Calu3 (cell line): ENCODE measurements at places on chromosomes 13 and 19. TPM values are rescaled to one million over a fixed set of nuclear protein-coding genes. Genes with fewer than 3 reads are reported as not detected.
A peak's percentile ranks its signal among the peaks of the same experiment; 100 is the strongest.

The PSG6 gene
- total RNA-seq, result not detected in 2 replicates

- no peak for DNase-seq
- no peaks in the 10 kb centered on the region for H3K4me1 ChIP-seq
- H3K36me3 ChIP-seq, result no peaks in the 10 kb centered on the region
- H3K27ac ChIP-seq, result no peak overlapping the region
These were observed 45.0 kb downstream of the CBY2 start for GRCh38 chr13:45747071-45747470.

DNA sequence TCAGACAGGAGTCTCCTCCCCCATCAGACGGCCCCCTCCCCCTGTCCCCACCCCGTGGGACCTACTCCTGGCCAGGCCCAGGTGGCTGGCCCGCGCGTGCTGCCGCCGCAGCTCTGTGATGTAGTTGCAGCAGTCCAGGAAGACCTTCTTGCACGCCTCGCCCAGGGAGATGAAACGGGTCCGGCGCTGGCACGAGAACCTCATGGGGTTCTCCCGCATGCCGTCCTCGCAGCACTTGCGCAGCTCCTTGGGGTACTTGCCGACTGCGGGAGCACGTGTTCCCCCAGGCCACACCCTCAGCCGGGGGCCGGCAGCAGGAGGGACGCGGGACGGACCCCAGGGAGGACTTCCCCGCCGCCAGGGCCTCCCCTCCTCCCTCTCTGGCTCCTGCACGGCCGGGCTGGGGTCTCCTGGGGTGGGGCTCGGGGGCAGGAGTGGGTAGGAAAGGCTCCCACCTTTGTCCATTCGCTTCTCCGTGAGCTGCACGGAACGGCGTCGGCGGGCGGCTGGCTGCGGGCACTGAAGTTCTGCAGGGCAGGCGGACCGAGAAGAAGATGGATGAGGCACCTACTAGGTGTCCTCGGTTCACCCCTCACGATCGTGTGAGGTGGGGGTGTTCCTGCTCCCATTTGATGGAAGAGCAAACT is 13.3 kb downstream of the C3 start:
- DNase-seq, result no peak
- H3K27me3 ChIP-seq, result no peaks in the 10 kb centered on the region
- H3K36me3 ChIP-seq, result peaks cover 23% of the 10 kb centered on the region
- no peak overlapping the region for H3K4me3 ChIP-seq
- H3K4me1 ChIP-seq, result no peaks in the 10 kb centered on the region

GRCh38 chr19:47358936-47359335 is 9.8 kb downstream of the DHX34 start:
- no peaks in the 10 kb centered on the region for H3K4me1 ChIP-seq
- H3K36me3 ChIP-seq, result peaks cover 93% of the 10 kb centered on the region
- H3K27ac ChIP-seq, result no peak overlapping the region
- no peaks in the 10 kb centered on the region for H3K27me3 ChIP-seq
- no peak for DNase-seq

The C2CD4C gene
- total RNA-seq, result 0.12 and 0.15 TPM in 2 replicates

GRCh38 chr13:29758531-29759114 is 91.8 kb downstream of the UBL3 start:
- H3K4me1 ChIP-seq, result peaks cover 8% of the 10 kb centered on the region
- H3K27me3 ChIP-seq, result no peaks in the 10 kb centered on the region
- peak overlapping the region; percentile 43 for H3K27ac ChIP-seq
- DNase-seq, result peak; percentile 34
- peak overlapping the region; percentile 33 for H3K4me3 ChIP-seq
- no peaks in the 10 kb centered on the region for H3K36me3 ChIP-seq

- H3K4me3 ChIP-seq, result no peak overlapping the region
- DNase-seq, result no peak
- H3K36me3 ChIP-seq, result no peaks in the 10 kb centered on the region
- no peaks in the 10 kb centered on the region for H3K27me3 ChIP-seq
- no peak overlapping the region for H3K27ac ChIP-seq
These were observed 1033.6 kb downstream of the SLITRK5 start for GRCh38 chr13:88704600-88705275.

- H3K4me1 ChIP-seq, result peaks cover 18% of the 10 kb centered on the region
- no peak for DNase-seq
- H3K36me3 ChIP-seq, result no peaks in the 10 kb centered on the region
- H3K27ac ChIP-seq, result no peak overlapping the region
These were observed 63.7 kb downstream of the SPATA13 start for GRCh38 chr13:24224232-24224680.

The ZNF562 gene
- 31.8 and 35.2 TPM in 2 replicates for total RNA-seq

GRCh38 chr19:19554074-19555023 is 16.3 kb downstream of the CILP2 start:
- peaks cover 4% of the 10 kb centered on the region for H3K27me3 ChIP-seq
- peaks cover 4% of the 10 kb centered on the region for H3K36me3 ChIP-seq
- no peaks in the 10 kb centered on the region for H3K4me1 ChIP-seq
- H3K27ac ChIP-seq, result no peak overlapping the region

The MYO1F gene
- 1.3 TPM in 1 of 2 replicates, not detected in the other for total RNA-seq

DNA sequence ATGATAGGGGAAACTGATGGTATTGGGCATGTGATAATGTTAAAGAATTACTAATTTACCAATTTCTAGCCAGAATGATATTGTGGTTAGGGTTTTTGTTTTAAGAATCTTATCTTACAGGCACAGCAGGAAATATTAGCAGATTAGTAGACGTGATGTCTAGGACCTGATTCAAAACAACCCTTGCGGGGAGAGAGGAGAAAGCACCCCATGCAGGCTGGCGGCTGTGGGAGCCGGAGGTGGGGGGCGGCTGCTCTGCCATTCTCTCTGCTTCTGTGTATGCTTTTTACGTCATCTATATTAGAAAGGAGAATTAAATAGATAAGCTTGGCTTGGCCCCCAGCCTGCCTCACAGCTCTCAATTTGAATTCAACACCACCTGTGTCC is 41.5 kb downstream of the MLLT1 start:
- no peak for DNase-seq
- no peaks in the 10 kb centered on the region for H3K27me3 ChIP-seq
- peaks cover 31% of the 10 kb centered on the region for H3K4me1 ChIP-seq
- H3K36me3 ChIP-seq, result peaks cover 17% of the 10 kb centered on the region

The ZNF837 gene
- total RNA-seq, result 0.47 and 0.81 TPM in 2 replicates

DNA sequence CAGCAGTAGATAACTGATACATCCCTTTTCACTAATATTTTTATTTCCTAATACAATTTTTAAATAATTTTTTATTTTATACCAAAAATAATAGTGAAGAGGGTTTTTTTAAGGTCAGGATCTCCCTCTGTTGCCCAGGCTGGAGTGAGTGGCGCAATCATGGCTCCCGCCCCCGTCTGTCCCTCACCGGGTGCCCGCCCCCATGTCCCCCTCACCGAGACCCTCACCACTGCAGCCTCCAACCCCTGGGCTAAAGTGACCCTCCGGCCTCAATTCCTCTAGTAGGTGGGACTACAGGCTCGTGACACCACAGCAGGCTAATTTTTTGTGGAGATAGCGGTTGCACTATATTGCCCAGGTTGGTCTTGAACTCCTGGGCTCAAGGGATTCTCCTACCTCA is 17.8 kb upstream of the ZNF846 start:
- H3K4me1 ChIP-seq, result peaks cover 24% of the 10 kb centered on the region
- H3K36me3 ChIP-seq, result peaks cover 26% of the 10 kb centered on the region
- no peaks in the 10 kb centered on the region for H3K27me3 ChIP-seq
- DNase-seq, result no peak
- H3K4me3 ChIP-seq, result peak overlapping the region; percentile 82

GRCh38 chr19:29113838-29114237 is 99.1 kb downstream of the UQCRFS1 start:
- H3K27ac ChIP-seq, result no peak overlapping the region
- no peak for DNase-seq
- H3K4me3 ChIP-seq, result no peak overlapping the region
- H3K4me1 ChIP-seq, result no peaks in the 10 kb centered on the region
- H3K27me3 ChIP-seq, result peaks cover 23% of the 10 kb centered on the region

GRCh38 chr13:66547685-66548084 is 682.5 kb downstream of the PCDH9 start:
- H3K4me3 ChIP-seq, result no peak overlapping the region
- DNase-seq, result no peak
- H3K36me3 ChIP-seq, result no peaks in the 10 kb centered on the region

DNA sequence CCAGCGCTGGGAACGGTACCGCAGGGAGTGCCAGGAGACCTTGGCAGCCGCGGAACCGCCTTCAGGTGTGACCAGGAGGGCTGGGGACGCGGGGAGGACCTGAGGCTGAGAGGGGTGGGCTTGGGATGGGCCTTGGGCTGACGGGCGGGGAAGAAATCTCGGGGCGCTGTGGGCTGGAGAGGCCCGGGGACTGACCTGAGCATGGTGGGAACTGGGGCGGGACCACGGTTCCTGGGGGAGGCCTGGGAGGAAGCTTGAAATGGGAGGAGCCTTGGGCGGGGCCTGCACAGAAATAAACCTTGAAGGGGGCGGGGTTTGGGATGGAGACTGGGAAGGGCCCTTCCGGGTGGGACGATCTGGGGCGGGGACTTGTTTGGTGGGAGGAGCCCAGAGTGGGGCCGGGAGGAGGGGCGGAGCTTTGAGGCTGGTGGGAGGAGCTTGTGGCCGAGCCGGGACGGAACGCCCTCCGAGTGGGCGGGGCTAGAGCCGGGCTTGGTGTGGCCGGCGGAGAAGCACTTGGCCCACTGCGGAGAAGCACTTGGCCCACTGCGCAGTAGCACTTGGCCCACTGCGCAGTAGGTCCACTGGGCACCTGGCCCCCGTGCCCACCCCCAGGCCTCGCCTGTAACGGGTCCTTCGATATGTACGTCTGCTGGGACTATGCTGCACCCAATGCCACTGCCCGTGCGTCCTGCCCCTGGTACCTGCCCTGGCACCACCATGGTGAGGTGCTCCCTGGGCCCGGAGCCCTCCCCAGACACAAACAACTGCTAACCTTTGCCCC is 2.8 kb downstream of the GIPR start:
- H3K4me3 ChIP-seq, result peak overlapping the region; percentile 32
- H3K36me3 ChIP-seq, result peaks cover 28% of the 10 kb centered on the region
- peaks cover 22% of the 10 kb centered on the region for H3K4me1 ChIP-seq

DNA sequence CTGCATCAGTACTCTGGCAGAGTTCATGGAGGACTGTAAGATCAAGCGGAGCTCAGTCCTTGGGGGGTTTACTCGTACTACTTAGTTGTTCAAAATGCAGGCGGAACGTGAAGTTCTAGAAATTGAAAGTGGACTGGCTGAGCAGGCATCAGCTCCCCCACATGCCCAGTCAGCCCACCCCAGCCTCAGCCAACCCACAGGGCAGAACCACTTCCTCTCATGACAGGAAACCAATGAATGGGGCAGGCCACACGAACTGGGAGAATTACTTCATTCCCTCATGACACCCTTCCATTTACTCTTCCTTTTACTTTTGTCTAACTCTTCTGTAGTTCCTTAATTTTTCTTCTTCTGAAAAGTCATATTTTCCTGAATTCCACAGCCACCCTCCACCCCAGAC is 71.9 kb downstream of the FLT1 start:
- no peaks in the 10 kb centered on the region for H3K4me1 ChIP-seq
- peaks cover 13% of the 10 kb centered on the region for H3K27me3 ChIP-seq
- H3K27ac ChIP-seq, result no peak overlapping the region

- H3K27me3 ChIP-seq, result no peaks in the 10 kb centered on the region
- H3K36me3 ChIP-seq, result no peaks in the 10 kb centered on the region
- H3K27ac ChIP-seq, result no peak overlapping the region
- no peak overlapping the region for H3K4me3 ChIP-seq
These were observed 64.3 kb downstream of the ZNF708 start for GRCh38 chr19:21264891-21265290.

DNA sequence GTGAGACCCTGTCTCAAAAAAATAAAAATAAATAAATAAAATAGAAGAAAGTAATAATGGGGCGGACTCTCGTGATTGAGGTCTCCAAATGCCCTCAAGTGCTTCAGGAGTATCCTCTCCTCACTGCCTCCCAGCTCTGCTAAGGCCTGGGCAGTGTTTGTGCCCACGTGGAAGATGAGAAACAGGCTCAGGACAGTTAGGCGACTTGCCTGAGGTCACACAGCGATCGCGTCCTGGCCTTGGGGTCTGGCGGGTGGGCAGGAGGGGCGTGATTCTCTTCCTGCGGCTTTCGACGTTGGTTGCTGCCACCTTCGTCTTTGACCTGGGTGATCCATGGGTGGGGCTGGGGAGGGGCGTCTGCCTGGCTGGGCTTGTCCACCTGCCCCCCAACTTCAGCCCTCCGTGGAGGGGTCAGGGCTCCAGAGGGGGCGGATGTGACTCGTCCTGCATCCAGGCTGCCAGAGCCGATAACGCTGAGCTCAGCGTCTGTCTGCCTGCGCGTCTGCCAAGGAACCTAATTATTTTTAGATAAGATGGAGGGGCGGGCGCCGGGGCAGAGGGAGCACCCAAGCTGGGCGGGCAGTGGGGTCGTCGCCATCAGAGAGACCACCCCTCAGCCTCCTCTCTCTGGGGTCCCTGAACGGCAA is 56.9 kb downstream of the NFIC start:
- no peak overlapping the region for H3K27ac ChIP-seq
- DNase-seq, result no peak
- no peaks in the 10 kb centered on the region for H3K27me3 ChIP-seq
- no peak overlapping the region for H3K4me3 ChIP-seq
- H3K4me1 ChIP-seq, result no peaks in the 10 kb centered on the region

DNA sequence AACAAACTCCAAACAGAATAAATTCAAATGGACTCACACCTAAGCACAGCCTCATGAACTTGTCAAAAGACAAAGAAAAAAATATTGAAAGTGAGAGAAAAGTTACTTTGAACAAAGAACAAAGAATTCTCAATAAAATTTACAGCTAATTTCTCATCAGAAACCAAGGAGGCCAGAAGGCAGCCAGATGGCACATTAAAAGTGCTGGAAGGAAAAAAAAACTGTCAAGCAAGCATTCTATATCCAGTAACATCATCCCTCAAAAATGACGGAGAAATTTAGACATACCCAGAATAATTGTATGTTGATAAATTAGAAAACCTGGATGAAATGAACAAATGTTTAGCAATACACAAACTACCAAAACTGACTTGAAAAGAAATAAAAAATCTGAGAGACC is 129.8 kb upstream of the UQCRFS1 start:
- no peaks in the 10 kb centered on the region for H3K36me3 ChIP-seq
- H3K27me3 ChIP-seq, result no peaks in the 10 kb centered on the region
- no peak for DNase-seq
- no peaks in the 10 kb centered on the region for H3K4me1 ChIP-seq

DNA sequence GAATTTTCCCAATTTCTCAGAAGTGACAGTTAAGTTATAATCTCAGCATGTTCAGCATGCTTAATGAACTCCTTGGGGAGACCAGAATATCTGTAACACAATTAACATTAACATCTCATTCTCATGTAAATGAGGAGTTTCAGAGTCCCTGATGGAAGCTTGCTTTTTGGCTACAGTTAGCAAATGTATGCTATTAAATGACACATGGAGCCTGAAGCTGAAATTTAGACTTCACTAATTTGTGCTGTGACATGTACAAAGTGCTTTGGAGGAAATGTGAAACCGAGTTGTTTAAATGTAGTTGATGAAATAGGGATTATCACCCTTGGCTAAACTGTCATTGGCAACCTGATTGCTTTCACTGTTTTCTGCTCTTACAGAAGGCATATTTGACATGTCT is 2265.1 kb upstream of the PCDH20 start:
- H3K27ac ChIP-seq, result no peak overlapping the region
- no peak for DNase-seq
- H3K4me1 ChIP-seq, result no peaks in the 10 kb centered on the region

The CEACAM6 gene
- 44.5 and 98.9 TPM in 2 replicates for total RNA-seq

DNA sequence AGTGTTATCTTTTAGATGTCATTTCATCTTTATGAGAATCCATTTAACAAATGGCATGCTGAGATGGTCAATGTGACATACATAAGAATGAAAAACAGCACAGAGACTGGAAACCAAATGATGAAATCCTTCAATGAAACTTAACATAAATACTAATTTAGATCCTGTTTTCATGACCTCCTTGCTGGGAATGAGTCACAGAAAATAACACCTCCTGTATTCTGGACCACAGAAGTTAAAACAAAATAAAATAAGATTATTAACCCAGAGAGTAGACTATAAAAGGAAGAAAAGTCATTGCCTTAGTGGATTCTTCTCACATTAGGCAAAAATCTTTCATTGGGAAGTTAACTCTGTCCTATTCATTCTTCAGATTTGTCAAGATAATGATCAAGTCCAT is 1.6 kb downstream of the DIAPH3 start:
- H3K36me3 ChIP-seq, result peaks cover 20% of the 10 kb centered on the region
- peak overlapping the region; percentile 79 for H3K4me3 ChIP-seq

The ZNF285 gene
- total RNA-seq, result 5.8 and 6.5 TPM in 2 replicates
